ENCODE measurements at places on chromosomes 12 and 14.
A peak's percentile ranks its signal among the peaks of the same experiment; 100 is the strongest.

DNA sequence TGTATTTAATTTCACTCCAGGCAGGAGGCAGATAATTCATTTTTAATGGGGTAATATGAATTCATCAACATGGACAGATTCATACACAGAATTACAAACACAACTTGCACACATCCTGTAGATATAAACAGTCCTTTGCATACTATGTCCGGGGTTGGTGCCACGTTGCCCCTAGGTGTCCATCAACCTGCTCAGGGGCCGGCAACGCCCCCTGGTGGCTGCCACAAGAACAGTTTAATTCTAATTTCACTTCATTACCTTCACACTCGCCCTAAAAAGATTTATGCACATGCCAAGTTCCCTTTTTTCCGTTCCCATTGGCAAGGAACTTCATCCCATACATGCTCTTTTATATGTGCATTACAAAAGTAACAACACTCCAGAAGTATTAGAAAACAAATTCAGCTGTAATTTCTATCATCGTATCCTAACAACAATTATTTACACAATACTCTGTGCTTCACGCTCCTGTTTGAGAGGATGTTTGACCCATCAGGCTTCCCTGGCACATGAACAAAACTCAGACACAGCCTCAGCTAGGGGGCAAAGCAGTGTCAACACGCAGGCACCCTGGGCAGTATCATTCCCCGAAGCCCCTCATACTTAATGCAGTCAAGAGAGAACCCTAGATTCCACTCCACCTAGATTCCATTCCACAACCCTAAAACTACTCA is 15.5 kb downstream of the MANSC1 start:
- DNase-seq = peak; percentile 59

- DNase-seq = no peak
Measured at GRCh38 chr14:85250414-85251189, 279.3 kb upstream of the FLRT2 start.

DNA sequence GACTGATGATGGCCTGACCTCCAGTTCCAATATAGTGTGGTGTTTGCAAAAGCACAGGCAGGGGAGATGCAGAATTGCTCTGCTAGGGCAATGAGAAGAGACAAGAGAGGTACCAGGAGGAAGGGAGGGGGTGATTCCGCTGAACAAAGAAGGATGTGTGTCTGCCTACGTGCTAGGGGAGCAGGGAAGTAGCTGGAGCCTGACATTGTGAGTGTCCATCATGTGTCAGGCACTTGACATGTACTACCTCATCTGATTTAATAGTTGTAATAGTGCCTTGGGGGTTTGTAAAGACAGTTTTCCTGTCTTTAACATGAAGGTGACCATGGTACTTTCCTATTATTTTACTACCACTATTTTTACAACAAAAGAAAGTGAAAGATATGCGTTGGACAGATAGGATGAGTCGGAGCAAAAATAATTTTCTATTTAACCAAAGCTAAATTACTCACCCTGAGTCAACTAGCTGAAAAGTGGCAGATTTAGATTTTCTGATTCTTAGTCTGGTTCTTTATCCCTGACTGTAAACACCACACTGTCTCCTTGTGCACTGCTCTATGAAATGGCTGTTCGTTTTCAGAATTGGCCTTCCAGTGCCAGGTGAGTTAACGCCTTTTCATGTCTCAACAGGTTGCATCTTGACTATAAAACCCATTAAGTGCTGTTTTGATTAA is 33.7 kb upstream of the TEAD4 start:
- no peak for DNase-seq

DNA sequence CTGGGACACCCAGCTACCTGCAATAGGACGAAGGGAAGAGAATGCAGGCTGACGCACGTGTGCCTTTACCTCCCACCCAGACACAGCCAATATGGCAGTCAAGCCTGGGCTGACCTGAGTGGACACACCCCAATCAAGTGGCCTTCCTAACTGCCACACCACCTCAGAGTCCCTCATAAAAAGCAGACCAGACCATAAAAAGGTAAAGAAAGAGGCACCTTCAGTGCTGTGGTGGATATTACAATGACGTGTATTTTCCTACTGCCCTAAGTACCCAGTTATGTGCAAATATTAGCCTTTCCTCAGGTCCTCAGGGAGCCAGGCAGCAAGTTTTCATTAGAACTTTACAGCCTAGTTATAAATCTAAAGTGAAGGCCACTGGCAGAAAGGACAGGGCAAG is 75.8 kb downstream of the KCNK10 start:
- no peak for DNase-seq

DNA sequence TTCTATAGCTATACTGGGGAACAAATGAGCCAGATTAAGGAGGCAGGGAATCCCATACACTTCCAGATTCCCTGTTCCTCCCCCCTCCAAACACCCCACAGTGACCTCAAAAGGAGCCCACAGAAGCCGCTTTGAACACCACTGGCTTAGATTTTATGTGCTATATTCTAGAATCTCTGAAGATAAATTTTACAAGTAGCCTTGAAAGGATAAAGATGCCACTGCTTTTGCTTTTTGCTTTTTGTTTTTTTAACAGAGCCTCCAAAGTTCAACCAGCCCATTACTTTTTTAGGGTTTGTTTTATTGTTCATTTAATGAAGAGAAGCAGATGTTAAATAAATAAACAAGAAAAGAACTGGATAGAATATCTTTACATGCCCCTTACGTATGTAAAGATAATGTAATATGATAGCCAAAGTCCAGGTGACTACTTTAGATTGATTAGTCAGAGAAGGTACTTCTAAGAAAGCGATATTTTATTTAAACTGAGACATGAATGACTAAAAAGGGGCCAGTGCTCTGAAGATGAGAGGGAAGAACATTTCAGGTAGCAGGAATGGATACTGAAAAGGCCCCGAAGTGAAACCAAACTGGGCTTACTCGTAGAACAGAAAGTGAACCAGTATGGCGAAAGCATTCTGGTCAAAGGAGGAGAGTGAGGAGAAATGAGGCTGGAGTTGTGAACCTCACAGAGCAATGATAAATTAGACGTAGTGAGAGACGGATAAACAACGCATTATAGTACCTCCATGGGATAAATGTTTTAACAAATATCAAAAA is 44.6 kb downstream of the DUSP6 start:
- no peak for DNase-seq

DNA sequence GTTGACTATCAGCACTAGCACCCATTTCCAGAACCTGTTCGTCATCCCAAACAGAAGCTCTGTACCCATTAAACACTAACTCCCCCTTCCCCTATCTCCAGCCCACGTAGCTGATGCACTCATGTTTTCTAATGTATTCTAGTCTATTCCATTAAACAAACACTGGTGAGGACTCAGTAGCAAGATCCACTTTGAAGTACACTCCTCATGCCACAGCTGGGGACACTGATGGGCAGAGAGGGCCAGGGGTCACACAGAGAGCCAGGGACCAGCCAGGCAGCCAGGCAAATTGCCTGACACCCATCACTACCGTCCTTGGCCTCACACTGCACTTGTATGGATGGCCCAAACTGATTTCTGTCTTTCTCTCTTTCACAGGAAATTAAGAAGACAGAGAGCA is 269.9 kb upstream of the DIO3 start:
- no peak for DNase-seq

DNA sequence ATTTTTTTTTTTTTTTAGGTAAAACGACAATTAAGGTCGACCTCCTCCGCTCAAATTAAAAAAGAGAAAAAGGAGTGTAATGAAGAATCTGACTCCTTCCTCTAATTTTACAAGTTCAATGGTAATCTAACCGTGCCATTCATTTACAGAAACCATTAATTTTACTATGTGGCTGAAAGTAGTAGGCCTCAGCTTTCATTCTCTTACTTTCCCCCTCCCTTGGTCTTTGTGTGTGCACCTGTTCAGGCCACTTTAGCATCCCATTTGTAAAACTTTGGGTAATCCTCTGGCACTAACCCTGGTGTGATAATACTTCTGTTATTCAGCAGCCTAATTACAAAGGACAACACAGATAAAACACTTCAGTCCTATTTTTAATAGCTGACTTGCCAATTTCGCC is 128.1 kb downstream of the ASCL1 start:
- DNase-seq = no peak

- DNase-seq = no peak
Measured at GRCh38 chr14:89899917-89900663, 54.4 kb downstream of the EFCAB11 start.

DNA sequence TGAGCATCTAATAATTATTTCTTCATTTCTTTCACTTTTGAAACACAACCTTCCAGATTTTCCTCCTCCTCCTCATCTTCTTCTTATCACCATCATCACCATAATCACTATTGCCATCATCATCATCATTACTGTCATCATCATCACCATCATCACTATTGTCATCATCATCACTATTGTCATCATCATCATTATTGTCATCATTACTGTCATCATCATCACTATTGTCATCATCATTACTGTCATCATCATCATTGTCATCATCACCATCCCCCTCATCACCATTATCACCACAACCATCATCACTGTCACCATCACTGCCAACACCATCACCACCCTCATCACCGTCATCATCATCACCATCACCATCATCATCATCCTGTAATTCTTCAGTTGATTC is 400.0 kb downstream of the TMEM132D start:
- no peak for DNase-seq

DNA sequence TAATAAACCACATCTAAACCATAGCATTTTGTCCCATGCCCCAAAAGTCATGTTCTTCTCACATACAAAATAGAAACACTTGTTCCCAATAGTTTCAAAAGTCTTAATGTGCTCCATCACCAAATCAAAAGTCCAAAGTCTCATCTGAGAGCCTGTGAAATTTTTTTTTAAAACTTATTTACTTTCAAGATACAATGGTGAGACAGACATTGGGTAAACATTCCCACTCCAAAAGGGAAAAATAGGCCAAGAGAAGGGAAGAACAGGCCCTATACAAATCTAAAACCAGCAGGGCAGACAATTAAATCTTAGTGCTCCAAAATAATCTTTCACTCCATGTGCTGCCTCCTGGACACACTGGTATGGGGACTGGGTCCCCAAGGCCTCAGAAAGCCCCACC is 84.4 kb upstream of the AMIGO2 start:
- DNase-seq = no peak

GRCh38 chr12:43289426-43289801 is 262.6 kb downstream of the ADAMTS20 start:
- no peak for DNase-seq

DNA sequence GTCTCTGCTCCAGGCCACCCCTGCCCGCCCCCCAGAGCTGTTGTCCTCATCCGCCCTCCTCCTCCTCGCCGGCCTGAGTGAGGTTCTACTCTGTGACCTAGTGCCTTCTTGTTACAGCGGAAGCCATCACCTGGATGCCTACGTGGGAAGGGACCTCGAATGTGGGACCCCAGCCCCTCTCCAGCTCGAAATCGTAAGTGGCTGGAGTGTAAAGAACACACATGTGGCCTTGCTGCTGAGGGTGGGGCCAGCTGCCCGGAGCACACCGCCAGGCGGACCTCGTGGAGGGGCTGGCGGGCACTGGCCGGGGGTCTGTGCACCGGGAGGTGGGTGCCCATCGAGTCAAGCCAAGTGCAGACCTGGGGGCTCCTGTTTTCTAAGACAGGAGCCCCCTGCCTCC is 19.4 kb downstream of the MEG3 start:
- DNase-seq = no peak

DNA sequence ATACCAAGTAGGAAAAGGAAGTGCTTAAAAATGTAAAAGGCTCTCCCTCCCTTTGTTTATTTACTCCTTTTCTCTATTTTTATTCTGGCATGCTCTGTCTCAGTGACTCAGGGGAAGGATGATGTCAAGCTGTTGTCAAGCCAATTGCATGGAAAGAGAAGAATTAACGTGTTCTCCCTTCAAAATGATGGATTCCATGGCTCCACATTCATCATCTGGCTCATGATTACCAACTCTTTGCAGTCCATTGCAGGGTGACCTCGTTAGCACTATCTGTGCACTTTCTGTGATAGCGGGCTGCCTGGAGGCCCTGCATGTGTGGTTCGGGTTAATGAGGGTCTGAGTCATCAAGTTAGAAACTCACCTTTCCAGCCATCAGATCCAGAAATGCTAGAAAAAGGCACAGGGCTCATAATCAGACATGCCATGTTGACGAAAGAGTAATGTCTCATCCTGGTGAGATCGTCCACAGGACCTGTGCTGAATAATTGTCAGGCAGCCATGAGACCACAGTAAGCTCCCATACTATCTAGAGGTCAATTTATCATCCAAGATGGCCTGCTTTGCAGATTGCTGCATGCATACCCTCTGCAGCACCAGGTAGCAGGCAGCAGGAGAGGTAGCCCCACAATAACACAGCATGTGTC is 79.2 kb upstream of the BTG1 start:
- no peak for DNase-seq

- no peak for DNase-seq
Measured at GRCh38 chr12:78004249-78005093, 173.8 kb downstream of the NAV3 start.

DNA sequence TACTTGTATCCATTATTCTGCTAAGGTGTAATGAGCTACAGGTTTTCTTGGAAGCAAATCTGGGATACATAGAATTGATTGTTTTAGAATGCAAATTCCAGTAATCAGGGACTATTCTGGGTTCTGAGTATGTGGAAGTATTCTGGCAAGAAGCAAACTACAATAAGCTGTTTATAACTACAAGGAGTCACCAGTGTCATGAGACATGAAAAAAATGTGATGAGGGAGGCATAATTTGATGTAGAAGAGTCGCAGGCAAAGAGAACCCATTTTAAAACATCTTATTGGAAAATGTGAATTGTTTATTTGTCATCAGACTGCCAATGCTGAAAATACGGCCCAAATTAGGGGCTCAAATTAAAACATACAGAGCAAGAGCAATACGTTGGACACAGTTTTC is 321.8 kb upstream of the E2F7 start:
- no peak for DNase-seq

- no peak for DNase-seq
Measured at GRCh38 chr14:45212231-45212630, 40.8 kb downstream of the MIS18BP1 start.

- DNase-seq = no peak
Measured at GRCh38 chr14:56816574-56817391, 6.5 kb upstream of the OTX2 start.

- no peak for DNase-seq
Measured at GRCh38 chr14:99749763-99750715, 43.2 kb upstream of the EML1 start.

DNA sequence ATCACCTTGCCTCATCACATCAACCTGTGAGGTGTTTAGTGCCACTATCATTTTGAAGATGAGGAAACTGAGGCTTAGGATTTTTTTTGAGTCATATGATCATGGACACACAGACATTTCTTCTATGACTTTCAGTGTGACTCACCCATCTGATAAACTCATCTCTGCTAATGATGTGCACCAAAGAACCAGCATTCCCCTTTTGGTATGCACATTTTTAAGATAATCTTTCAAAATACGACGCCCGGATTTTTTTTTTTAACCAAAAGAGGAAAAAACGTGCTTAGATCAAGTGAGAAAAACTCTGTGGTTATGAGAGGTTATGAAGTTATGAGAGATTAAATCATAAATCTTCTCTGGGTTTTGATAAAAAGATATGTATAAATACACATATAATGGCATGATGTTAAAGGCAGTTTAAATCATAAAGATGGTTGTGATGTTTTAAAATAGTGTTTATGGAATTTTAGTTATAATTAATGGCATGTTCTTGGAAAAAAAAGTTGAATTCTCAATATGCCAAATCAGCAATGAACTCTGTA is 948.1 kb downstream of the TMTC2 start:
- DNase-seq = no peak

Measured in activated naive CD4-positive, alpha-beta T cell treated with anti-CD3 and anti-CD28 coated beads, Interleukin-2, amount 50 U/mL, for 16 hours (primary cell).